ENCODE measurements at places on chromosomes 6 and 20. TPM values are rescaled to one million over a fixed set of nuclear protein-coding genes. Genes with fewer than 3 reads are reported as not detected.

The CLDN20 gene
- not detected for total RNA-seq

The TRIM15 gene
- total RNA-seq = not detected

The ZBP1 gene
- not detected for total RNA-seq

The SLC22A3 gene
- not detected for total RNA-seq

The SRSF12 gene
- total RNA-seq = not detected

DNA sequence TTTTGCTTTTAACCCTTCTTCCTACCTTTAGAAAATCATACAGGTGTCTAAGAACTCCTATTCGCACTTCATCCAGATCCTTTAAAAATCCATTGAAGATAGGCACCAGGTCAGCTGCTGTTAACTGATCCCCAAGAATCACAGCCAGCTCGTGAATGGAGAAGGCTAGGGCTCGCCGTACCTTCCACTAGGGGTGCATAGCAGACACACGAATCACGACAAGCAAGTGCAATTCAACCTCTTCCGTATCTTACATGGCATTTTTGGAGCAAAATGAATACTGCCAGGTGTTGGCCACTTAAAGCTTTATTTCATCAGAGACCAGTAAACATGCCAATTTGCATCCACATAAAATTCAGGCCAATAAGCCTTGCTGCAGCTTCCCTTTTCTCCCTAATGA is 10.8 kb upstream of the ANKRD60 start:
- no peak for DNase-seq
- no peak overlapping the region for H3K27ac ChIP-seq
- H3K4me3 ChIP-seq = no peak overlapping the region
- peaks cover 8% of the 10 kb centered on the region for H3K4me1 ChIP-seq
- H3K27me3 ChIP-seq = no peaks in the 10 kb centered on the region

DNA sequence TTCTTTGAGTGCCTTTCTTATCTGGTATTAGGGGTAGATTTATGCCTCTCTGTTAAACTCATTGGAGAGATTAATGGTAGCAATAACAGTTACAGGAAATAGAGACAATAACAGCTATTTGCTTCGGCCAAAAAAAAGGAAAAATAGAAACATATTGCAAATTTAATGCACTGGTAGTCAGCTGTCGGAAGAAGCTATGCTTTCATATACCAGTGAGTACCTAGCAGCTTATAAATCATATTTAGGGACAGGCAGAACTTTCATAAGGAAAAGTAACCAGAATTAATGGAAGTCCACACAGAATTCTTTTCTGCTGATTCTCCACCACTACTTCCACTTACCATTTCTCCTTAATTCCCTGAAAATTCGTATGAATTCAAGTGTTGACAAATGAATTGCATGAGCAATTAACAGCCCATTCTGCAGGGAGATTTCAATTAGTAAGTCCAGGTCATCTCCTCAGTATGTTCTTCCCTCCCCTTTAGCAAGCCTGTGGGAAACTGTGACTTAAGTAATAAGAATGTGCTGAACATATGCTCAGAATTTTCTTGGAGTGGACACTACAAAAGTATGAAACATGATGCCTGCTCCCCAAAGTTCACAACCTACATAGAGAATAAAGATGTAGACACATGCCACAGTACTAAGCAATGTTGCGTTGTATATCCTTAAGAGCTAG is 196.7 kb upstream of the KCNQ5 start:
- H3K4me1 ChIP-seq = no peaks in the 10 kb centered on the region
- no peaks in the 10 kb centered on the region for H3K36me3 ChIP-seq
- no peaks in the 10 kb centered on the region for H3K27me3 ChIP-seq

- H3K27me3 ChIP-seq = no peaks in the 10 kb centered on the region
- no peak overlapping the region for H3K4me3 ChIP-seq
- H3K36me3 ChIP-seq = no peaks in the 10 kb centered on the region
- no peak overlapping the region for H3K27ac ChIP-seq
These were observed 353.8 kb downstream of the HAO1 start for GRCh38 chr20:7586481-7586880.

DNA sequence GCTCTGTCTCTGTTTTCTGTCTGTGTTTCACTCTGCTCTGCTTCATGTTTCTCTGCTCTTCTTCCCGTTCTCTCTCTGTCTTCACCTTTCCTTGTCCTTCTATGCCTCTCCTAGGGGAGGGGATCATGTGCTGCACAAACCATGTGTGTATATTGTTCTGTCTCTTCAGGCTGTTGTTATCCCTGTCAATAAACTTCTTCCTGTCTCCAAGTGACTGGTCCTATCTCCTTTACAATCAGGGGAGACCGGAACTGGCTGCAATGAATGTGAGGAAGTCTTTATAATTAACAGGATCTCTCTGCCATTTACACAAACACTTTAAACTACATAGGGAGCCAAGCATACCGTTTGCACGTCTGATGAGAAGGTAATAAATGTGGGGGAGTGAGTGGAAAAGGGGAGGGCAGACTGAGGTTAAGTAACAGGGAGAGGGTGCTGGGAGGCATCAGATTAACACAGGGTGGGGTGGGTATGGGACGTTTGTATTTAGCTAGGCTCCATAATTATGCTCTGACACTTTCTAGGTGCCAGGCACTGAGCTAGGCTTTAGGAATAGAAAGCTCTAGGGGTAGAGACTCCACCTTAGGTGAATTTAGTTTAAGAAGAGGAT is 626.1 kb downstream of the DHX35 start:
- 0 out of 2 replicates have a peak, but pooled peaks cover 7% of the 10 kb centered on the region for H3K27me3 ChIP-seq
- H3K4me3 ChIP-seq = no peak overlapping the region
- no peaks in the 10 kb centered on the region for H3K4me1 ChIP-seq
- no peaks in the 10 kb centered on the region for H3K36me3 ChIP-seq
- H3K27ac ChIP-seq = no peak overlapping the region
- DNase-seq = no peak

- peaks cover 5% of the 10 kb centered on the region for H3K4me1 ChIP-seq
- no peaks in the 10 kb centered on the region for H3K36me3 ChIP-seq
- H3K27ac ChIP-seq = no peak overlapping the region
- no peaks in the 10 kb centered on the region for H3K27me3 ChIP-seq
- H3K4me3 ChIP-seq = peak overlapping the region; percentile 68
These were observed 887 bp downstream of the GABBR1 start for GRCh38 chr6:29631860-29632731.

DNA sequence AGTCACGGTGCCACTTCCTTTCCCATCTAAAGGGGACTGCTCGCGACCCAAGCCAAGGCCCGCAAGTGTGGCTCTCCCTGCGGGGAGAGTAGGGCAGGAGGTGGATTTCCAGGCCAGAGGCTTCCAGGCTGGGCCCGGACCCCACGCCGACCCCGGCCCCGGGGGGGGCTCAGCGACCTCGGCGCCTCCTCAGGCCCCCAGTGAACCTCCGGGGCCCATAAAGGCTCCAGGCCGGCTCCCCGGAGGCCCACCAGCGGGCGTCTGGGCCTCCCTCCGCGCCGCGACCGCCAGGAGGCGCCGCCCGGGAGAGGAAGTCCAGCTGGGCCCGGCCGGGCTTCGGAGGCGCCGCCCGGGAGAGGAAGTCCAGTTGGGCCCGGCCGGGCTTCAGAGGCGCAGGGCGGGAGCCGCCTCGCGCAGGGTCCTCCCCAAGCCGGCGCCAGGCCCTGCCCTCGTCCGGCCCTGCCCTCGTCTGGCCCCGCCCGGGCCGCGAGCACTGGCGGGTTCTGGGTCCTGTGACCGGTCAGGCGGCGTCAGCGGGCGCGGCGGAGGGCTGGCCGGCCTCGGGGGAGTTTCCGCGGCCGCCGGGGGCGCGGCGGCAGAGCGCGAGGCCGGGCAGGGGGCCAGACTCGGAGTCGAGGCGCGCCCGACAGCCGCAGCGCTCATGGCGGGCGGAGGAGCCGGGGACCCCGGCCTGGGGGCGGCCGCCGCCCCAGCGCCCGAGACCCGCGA is at the start of gene RAB32:
Gene RAB32 (plus strand): TSS at position 623 of the 729 bp plus-strand sequence. CDS start 39 bp downstream, at position 662.
- no peaks in the 10 kb centered on the region for H3K27me3 ChIP-seq
- peak; percentile 90 for DNase-seq
- H3K36me3 ChIP-seq = no peaks in the 10 kb centered on the region
- peak within 1 kb of the TSS; percentile 96 for H3K4me3 ChIP-seq

GRCh38 chr6:40543146-40543545 is 44.0 kb downstream of the LRFN2 start:
- no peak for DNase-seq
- peaks cover 86% of the 10 kb centered on the region for H3K27me3 ChIP-seq
- H3K27ac ChIP-seq = no peak overlapping the region

GRCh38 chr20:51434580-51435247 is 107.8 kb downstream of the NFATC2 start:
- peak overlapping the region; percentile 78 for H3K27ac ChIP-seq
- H3K27me3 ChIP-seq = no peaks in the 10 kb centered on the region
- H3K4me1 ChIP-seq = peaks cover 23% of the 10 kb centered on the region
- no peak for DNase-seq
- H3K4me3 ChIP-seq = no peak overlapping the region

DNA sequence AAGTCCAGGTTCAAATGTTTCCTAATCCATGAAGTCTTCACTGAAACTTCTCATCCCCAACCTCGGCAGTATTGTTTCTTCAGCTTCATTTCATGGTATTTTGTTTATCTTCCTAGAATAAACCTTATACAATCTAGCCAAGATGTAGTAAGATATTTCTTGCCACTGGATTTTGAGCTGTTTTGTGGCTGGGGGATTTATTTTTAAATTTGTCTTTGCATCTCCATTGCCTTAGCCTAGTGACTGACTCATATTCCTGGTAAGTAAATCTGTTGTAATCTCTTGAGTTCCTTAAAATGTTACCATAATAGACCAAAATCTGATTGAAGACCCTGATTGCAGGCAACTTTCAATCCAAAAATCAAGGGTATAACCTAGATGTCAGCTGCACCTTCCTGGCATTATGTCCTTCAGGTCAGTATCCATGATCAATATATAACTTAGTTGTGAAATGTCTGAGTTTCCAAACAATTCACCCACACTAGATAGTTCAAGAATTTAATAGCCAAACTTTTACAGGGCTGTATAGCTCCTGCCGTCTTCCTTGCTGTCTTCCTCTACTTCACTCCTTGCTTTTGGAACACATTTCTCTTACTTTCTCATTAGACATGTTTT is 4.7 kb upstream of the TRMT11 start:
- H3K36me3 ChIP-seq = peaks cover 4% of the 10 kb centered on the region
- DNase-seq = no peak
- no peak overlapping the region for H3K27ac ChIP-seq
- peaks cover 34% of the 10 kb centered on the region for H3K4me1 ChIP-seq
- no peak overlapping the region for H3K4me3 ChIP-seq

GRCh38 chr6:142692942-142693341 is 252.0 kb downstream of the HIVEP2 start:
- peak; percentile 58 for DNase-seq
- H3K36me3 ChIP-seq = no peaks in the 10 kb centered on the region
- no peaks in the 10 kb centered on the region for H3K27me3 ChIP-seq

DNA sequence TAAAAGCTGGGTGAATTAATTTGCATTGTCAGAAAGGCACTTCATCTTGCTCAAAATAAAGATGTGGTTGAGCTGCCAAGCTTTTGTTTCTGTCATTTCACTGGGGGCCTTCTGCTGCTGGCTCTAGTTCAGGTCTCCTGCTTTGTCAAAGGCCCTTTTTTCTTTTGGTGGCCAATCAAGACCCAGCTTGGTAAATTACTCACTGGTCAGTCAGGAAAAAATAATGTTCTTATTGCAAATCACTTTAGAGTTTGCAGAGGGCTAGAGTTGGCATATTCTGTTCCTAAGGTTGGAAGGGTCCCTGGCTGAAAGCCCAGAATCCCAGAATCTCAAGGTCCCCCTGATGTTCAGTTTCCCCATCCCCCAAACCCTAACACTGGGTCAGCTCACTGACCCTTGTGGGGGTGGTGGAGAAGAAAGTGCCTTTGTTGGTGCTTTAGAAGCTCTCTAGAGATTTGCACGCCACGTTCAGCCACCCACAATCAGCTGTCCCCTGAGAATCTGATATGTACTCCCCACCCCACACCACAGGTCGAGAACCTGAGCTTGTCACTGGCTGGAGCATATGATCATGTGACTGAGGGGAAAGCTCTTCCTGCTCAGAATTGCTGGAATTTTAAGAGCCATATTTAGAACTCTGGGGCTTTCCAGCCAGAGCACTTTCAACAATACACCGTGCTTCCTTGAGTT is 21.7 kb upstream of the BNIP5 start:
- H3K27ac ChIP-seq = no peak overlapping the region
- no peaks in the 10 kb centered on the region for H3K36me3 ChIP-seq
- peaks cover 11% of the 10 kb centered on the region for H3K4me1 ChIP-seq
- H3K27me3 ChIP-seq = no peaks in the 10 kb centered on the region

GRCh38 chr6:818196-818595 is 125.3 kb upstream of the EXOC2 start:
- H3K36me3 ChIP-seq = no peaks in the 10 kb centered on the region
- no peaks in the 10 kb centered on the region for H3K27me3 ChIP-seq
- peaks cover 9% of the 10 kb centered on the region for H3K4me1 ChIP-seq
- no peak for DNase-seq
- H3K4me3 ChIP-seq = no peak overlapping the region

GRCh38 chr6:31768363-31769257 is 6.2 kb downstream of the SAPCD1 start:
- H3K36me3 ChIP-seq = no peaks in the 10 kb centered on the region
- no peaks in the 10 kb centered on the region for H3K27me3 ChIP-seq
- H3K4me1 ChIP-seq = 0 out of 2 replicates have a peak, but pooled peaks cover 3% of the 10 kb centered on the region
- no peak overlapping the region for H3K27ac ChIP-seq
- no peak for DNase-seq
- no peak overlapping the region for H3K4me3 ChIP-seq

- no peak overlapping the region for H3K4me3 ChIP-seq
- DNase-seq = no peak
- H3K36me3 ChIP-seq = no peaks in the 10 kb centered on the region
- no peak overlapping the region for H3K27ac ChIP-seq
- H3K27me3 ChIP-seq = peaks cover 88% of the 10 kb centered on the region
- H3K4me1 ChIP-seq = 0 out of 2 replicates have a peak, but pooled peaks cover under 1% of the 10 kb centered on the region
These were observed 149.5 kb downstream of the DOK5 start for GRCh38 chr20:54624706-54625390.

DNA sequence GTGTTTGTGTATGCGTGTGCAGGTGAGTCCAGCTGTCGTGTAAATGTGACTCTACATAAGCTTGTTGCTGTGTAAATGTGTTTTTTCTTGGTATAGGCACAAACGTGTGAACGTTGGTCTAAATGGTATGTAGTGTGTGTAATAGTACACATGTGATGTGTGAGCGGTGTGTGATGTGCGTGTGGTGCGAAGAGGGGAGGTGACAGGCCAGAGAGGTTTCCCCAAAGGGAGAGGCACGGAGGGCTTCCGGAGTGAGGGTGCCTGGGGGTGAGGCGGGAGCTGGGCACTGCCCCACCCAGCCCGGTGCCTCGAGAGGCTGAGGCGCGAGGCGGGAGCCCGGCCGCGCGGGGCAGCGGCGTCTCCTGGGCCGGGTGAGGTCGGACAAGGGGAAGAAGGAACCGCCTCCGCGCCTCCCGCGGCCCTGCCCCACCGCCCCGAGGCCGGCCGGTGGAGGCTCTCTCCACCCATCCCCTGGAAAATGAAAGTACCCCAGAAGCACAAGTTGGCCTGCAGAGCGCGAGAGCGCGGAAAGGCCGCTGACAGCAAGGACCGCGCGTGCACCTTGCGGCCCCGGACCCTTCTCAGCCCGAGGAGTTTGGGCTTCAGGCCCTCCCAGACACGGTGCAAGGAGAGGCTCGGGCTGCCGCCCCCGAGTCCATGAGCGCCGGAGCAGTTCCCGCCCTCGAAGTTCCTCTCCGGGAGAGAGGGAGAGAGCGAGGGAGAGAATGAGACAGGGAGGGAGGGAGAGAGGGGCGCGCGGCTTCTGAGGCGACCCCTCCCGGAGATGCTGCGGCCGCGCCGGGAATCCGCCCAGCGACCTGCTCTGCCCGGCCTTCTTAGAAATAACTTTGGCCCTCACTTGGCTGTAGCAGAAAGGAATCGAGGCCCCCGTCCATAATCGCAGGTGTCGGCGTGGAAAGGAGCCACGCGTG is 43.2 kb upstream of the OSTM1 start:
- H3K36me3 ChIP-seq = no peaks in the 10 kb centered on the region
- DNase-seq = peak; percentile 42
- peaks cover 5% of the 10 kb centered on the region for H3K27me3 ChIP-seq
- H3K4me1 ChIP-seq = no peaks in the 10 kb centered on the region
- no peak overlapping the region for H3K27ac ChIP-seq
- peak overlapping the region; percentile 76 for H3K4me3 ChIP-seq

GRCh38 chr6:7041511-7042026 is 66.2 kb upstream of the RREB1 start:
- H3K27ac ChIP-seq = no peak overlapping the region
- no peaks in the 10 kb centered on the region for H3K27me3 ChIP-seq
- no peaks in the 10 kb centered on the region for H3K36me3 ChIP-seq

Measured in PC-9 (cell line).